ENCODE measurements at places on chromosomes 5 and 9.

DNA sequence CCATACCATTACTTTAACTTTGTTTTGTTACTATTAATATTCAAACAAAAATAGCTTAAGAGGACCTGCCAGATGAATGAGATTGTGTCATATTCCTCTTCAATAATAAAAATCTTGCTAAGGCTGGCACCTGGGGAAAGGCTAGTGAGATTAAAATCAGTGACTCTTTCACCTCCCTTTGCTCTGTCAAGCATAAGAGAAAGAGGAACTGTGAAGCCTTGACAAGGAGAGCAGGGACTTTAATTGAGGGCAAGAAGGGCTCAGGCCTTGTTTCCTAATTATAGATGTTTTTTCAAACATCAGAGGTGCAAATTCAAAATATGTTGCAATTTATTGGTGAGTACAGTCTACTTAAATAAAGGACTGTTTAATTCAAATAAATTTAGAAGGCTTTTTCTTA, 91.7 kb downstream of the SPATA31D1 start:
- DNase-seq, result no peak

DNA sequence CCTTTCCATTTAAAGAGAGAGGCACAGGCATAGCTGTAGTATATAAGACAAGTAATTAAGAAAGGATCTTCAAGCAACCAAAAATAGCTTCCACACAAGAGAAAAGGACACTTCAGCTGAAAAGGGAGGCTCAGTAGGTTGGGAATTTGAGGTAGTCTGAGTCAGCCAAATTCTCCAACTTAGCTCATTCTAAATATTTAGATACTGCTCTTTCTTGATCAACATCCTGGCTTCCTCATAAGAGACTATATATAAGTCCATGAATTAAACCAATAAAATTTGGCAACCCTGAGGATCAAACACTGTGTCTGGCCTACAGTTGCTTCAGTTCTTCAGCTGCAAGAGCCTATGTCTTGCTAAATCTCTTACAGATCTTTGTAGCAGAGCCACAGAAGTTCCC, 17.8 kb downstream of the HINT1 start:
- DNase-seq, result no peak

DNA sequence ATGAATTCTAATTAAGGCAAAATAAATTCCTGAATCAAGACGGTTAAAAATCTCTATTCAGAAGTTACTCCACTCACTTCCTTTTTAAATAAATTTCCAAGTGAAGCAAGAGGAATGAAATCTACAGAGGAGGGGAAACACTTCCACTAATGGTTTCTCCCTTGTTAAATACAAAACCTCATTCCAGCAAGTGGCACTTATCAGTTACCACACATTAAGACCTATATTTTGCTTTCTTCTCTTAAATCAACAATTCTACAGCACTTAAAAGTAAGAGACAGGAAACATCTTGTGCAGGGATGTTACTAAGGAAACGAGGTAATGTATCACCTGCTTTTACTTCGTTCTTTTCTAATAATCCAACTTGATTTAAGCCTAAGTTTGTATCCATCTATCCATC, 172.6 kb downstream of the RAPGEF6 start:
- DNase-seq, result no peak

- no peak for DNase-seq
These were observed 78.2 kb downstream of the DOCK8 start for GRCh38 chr9:292915-293314.

GRCh38 chr9:106769331-106769730, 93.6 kb upstream of the ZNF462 start:
- DNase-seq, result no peak

DNA sequence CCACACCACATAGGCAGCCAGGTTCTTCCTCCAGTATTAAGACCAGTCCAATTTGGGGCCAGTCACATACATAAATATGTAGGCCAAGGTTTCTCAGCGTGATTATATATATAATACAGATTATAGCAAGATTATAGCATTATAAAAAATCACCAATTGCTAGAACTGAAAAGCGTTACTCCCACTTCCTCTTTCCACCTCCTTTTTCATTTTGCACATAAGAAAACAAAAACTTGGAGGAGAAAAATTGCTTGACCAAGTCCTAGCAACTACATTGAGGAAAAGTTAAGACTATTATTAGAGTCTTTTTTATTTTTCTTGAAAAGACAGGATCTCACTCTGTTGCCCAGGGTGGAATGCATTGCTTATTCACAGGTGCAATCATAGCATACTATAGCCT, 262.7 kb upstream of the KCNN2 start:
- DNase-seq, result no peak

DNA sequence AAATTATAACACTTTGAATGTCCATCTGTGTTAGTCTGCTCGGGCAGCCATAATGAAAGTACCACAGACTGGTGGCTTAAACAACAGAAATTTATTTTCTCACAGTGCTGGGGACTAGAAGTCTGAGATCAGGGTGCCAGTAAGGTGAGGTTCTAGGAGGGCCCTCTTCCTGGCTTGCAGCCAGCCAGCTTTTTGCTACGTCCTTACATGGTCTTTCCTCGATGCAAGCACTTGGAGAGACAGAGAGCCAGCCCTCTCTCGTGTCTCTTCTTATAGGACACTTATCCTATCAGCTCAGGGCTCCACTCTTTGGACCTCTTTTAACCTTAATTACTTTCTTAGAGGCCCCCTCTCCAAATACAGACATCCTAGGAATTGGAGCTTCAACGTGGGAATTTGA, 351.8 kb downstream of the SPOCK1 start:
- no peak for DNase-seq

DNA sequence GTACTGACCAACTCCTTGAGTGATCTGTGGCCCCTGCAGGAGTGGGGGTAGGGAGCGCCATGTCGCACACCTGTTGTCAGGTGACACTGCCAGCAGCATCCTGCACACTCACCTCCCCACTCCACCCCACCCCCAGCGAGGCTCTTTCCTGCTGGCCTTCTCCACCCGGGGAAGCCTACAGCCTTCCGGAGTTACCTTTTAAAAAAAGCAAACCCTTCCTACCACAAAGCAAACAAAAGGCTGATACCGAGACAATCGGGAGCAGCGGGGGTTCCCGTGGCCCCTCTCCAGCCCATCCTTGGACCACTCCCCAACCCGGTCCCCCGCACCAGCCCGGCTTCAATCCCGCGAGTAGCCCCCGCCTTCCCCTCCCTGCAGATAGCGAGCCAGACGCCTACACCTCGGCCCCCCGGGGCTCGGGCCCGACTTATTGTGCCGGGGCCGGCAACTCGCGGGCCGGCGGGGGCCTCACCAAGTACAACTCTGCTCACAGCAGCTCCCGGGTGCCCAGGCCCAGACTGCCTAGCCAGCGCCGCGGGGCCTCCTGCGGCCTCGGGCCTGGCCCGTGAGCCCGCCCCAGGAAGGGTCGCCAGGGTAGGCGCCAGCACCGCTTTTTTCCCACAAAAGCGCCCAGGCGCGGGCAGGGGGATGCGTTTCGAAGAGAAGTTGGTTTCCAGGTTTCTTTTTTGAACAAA, 724 bp downstream of the MACROH2A1 start:
- DNase-seq, result peak; percentile 86

- no peak for DNase-seq
These were observed 14.8 kb downstream of the STXBP1 start for GRCh38 chr9:127626752-127627493.

- no peak for DNase-seq
These were observed 495.1 kb upstream of the DAB2 start for GRCh38 chr5:39919876-39920275.

DNA sequence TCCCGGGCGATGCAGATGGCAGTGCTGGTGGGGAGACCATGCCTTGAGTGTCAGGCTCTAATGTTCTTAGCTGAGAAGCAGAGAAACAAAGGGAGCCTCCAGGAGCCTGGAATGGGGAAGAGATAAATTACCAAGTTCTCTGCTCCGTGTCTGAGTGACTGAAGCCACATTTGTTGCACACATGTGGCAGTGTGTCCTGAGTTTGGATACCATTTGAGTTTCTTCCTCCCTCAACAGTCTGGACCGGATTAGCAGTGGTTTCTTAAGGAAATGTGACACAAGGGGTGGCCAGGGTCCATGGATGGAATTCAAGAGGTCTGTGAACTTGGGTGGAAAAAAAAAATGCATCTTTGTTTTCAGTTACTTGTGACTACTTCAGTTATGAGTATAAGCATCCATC, 50.7 kb upstream of the GARNL3 start:
- DNase-seq, result no peak

DNA sequence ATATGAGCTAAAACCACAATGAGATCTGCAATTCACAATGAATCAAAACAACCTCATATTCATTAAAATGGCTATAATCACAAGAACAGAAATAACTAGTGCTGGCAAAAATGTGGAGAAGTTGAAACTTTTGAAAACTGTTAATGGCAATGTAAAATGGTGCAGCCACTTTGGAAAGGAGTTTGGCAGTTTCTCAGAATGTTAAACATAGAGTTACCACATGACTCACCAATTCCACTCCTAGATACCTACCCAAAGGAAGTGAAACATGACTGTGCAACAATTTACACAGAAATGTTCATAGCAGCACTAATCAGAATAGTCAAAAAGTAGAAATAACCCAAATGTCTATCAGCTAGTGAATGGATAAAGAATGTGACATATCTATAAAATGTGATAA, 862.2 kb downstream of the DTWD2 start:
- DNase-seq, result no peak

DNA sequence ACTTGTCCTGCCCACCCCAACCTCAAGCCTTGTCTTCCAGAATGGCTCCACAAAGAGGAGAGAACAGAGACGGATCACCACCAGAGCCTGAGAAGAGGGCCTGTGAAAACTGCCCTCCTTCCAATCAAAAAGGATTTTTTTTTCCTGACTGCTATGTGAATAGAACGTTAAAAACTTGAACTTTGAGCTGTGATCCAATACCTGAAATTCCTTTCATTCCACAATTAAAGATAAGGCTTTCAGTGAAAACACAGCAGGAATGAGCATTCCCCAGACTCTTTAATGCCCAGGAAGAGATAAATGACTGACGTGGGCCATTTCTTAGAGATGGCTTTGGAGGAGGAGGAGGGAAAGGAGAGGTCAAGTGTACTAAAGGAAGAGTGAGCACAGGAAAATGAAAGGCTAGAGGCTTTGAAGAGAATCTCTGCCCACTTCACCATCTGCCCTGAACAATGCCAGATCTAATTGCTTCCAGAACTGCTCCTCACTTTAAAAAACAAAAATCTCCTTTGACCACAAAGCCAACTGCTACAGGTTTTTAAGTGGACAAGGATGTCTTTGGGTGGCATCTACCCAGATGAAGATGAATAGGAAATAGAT, 177.9 kb upstream of the MAP3K1 start:
- DNase-seq, result no peak

DNA sequence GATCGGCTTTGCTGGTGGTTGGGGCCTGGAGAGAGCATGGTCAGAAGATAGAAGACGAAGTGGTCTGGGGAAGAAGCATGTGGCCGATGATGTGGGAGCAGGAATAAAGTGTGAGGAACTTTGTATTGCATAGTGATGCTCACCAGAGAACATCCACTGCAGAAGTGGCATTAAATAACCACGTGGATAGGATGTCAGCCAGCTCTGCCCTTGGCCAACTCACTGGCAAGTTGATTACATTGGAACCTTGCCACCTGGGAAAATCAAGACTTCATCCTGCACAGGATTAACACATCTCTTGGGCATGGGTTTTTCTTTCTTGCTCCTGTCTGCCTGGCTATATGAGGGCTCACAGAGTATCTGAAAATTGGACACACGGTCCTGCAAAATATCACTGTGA, 217.4 kb downstream of the DMRT2 start:
- no peak for DNase-seq

DNA sequence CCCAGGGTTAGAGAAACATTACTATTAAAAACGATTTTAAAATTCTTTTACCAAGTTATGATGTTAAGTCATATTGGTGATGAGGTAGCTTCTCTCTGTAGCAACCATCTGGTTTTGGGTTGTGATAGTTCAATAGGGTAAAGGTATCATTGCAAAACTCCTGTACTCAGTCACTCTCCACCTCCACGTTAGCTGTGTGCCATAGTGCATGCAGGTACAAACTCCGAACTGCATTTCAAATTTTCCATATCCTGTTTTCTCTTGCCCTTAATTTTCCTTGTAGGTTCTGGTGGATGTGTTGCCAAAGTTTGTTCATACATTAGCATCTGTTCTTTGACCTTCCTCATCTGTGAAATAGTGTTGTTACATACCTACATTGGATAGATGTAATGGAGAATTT, 53.1 kb upstream of the ARRDC3 start:
- no peak for DNase-seq

- DNase-seq, result no peak
These were observed 64.9 kb downstream of the MARCHF3 start for GRCh38 chr5:126965487-126965886.

DNA sequence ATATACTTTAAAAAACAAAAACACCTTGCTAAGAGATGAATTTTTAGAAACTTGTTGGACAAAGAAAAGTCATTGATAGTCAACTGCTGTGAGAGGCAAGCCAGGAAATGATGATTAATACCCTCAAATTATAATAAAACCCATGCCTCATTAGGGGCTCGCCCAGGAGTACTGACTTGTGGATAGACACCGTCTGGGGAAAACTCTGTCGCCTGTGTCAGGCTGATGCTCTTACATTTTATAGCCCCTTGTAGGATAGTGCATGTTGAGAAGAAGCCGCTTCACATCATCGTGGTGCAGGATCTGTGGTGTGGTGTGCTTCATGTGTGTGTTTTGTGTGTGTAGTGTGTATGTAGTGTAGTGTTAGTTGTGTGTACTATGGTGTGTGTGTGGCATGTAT, 39.1 kb downstream of the SYK start:
- DNase-seq, result no peak

DNA sequence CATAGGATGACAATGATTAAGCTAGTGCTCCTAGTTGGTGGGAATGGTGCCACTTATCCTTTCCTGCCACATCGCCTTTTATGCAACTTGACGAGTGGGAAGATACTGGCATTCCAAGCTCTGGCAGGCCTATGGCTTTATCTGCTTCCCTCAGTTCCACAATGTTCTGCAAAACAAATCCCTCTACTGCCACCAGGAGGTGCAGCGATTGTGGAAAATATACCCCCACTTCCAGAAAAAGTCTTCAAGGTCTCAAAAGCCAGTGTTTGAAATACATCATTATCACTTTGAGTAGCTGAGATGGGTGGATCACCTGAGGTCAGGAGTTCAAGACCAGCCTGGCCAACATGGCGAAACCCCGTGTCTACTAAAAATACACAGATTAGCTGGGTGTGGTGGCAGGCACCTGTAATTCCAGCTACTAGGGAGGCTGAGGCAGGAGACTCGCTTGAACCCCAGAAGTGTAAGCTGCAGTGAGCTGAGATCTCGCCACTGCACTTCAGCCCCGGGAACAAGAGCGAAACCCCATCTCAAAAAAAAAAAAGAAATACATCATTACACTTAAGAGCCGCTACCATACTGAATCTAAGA, 3.4 kb downstream of the CLINT1 start:
- peak; percentile 70 for DNase-seq

DNA sequence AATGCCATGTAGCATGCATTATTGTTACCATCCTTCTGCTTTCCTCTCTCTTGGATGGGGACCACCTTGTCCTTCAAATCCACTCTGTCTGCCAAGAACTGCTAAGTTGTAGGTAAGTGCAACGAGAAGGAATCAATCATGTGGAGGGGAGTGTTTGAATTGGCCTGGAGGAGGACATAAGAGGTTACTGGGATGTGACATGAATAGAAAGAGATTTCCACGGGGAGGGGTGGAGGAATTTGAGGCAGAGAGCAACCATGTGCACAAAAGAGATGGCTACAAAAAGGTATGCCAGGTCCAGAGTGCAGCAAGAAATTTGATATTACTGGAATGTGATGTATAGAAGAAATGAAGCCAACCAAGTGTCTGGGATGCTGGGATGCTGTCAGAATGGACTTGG, 648.9 kb upstream of the KLF4 start:
- DNase-seq, result no peak

- DNase-seq, result peak; percentile 63
These were observed 225.7 kb upstream of the KLF9 start for GRCh38 chr9:70639853-70640814.

- no peak for DNase-seq
These were observed 849.6 kb upstream of the DMAC1 start for GRCh38 chr9:8649160-8649559.
